ENCODE measurements at places on chromosomes 5 and 9.

GRCh38 chr5:169922474-169922873 lies 57.8 kb downstream of the INSYN2B start:
- DNase-seq = no peak
- H3K27me3 ChIP-seq = no peaks in the 10 kb centered on the region
- no peak overlapping the region for H3K27ac ChIP-seq
- H3K4me1 ChIP-seq = no peaks in the 10 kb centered on the region
- H3K36me3 ChIP-seq = peaks cover 14% of the 10 kb centered on the region

DNA sequence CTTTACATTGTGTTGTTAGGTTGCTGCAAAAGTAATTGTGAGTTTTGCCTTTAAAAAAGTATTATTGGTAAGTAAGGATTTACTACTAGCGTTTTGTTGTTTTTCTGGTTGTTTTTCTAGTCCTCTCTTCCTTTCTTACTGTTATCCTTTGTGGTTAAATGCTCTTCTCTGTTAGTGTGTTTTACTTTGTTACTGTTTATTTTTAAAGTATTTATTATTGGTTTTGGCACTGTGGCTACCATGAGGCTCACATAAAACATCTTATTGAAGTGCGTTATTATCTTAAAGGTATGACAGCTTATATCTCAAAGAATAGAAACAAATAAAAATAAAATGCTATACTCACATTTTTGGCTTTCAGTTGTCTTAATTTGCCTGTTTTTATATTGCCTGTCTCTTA lies 17.6 kb downstream of the DMXL1 start:
- no peaks in the 10 kb centered on the region for H3K27me3 ChIP-seq
- H3K36me3 ChIP-seq = peaks cover 4% of the 10 kb centered on the region
- no peak for DNase-seq
- no peak overlapping the region for H3K4me3 ChIP-seq
- H3K4me1 ChIP-seq = peaks cover 5% of the 10 kb centered on the region

GRCh38 chr5:125874717-125875116 lies 548.5 kb upstream of the GRAMD2B start:
- H3K36me3 ChIP-seq = no peaks in the 10 kb centered on the region
- H3K27me3 ChIP-seq = no peaks in the 10 kb centered on the region
- no peak overlapping the region for H3K27ac ChIP-seq
- DNase-seq = no peak
- H3K4me1 ChIP-seq = no peaks in the 10 kb centered on the region

DNA sequence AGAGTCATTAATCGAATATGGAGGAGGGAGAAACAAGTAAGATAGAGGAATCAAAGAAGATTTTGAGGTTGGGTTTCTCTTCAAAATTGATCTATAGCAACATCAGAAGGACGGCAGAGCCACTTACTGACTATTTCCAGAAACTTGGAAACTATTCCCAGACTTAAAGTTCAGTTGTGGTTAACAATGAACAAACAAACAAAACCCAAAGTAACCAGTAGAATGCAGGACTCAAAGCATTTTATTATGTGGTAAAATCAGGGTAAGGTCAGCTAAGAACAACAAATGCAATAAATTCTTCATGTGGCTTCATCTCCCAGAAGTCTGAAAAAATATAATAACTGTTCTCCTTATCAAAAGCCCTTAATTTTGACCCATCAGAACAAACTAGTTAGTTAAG lies 54.9 kb upstream of the OSMR start:
- H3K27me3 ChIP-seq = no peaks in the 10 kb centered on the region
- no peak overlapping the region for H3K27ac ChIP-seq
- no peak overlapping the region for H3K4me3 ChIP-seq
- no peak for DNase-seq
- no peaks in the 10 kb centered on the region for H3K4me1 ChIP-seq

DNA sequence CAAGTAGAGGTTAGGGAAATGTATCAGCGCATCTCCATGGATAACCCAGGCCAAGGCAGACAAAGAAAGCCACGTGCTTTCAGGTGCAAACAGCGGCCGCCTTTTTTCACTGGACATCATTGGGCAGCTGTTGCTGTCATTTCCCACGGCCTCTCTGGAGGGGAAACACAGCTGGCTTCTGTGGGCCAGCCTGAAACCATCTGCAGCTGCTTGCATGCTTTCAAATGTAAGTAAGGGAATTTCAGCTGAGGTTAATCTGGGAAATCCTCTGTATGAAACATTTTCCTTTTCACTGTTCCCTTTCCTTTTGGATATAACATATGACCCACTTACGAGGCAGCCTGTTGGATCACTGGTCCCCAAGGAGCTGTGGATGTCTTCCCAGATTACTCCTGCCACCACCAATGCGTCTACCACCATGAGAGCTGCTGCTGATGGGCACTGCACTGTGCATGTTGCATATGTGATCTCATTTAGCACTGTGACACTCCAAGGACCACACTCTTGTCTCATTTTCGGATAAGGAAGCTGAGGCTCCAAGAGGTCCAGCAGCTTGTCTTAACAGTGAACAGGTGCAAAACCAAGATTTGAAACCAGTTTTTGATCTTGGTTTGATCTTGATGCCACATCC lies 106.3 kb downstream of the C9orf152 start:
- H3K27ac ChIP-seq = no peak overlapping the region
- H3K4me3 ChIP-seq = no peak overlapping the region
- H3K4me1 ChIP-seq = no peaks in the 10 kb centered on the region
- no peak for DNase-seq
- peaks cover 26% of the 10 kb centered on the region for H3K36me3 ChIP-seq
- no peaks in the 10 kb centered on the region for H3K27me3 ChIP-seq

- no peaks in the 10 kb centered on the region for H3K27me3 ChIP-seq
- H3K4me1 ChIP-seq = peaks cover 50% of the 10 kb centered on the region
- H3K27ac ChIP-seq = peak overlapping the region; percentile 83
- H3K4me3 ChIP-seq = peak overlapping the region; percentile 97
- peak; percentile 36 for DNase-seq
These were observed 943 bp downstream of the STING1 start for GRCh38 chr5:139481580-139482049.

DNA sequence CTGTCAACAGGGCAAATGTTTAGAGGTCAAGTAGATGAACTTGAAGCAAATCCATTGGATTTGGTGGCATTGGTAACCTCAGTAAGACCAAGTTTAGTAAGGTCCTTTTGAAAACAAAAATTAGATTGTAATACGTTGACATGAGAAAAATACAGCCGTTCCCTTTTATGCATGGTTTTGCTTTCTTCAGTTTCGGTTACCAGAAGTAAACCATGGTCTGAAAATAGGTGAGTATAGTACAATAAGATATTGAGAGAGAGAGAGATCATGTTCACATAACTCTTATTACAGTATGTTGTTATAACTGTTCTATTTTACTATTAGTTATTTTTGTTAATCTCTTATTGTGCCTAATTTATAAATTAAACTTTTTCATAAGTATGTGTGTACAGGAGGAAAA lies 156.6 kb upstream of the SLC12A2 start:
- DNase-seq = no peak
- H3K4me1 ChIP-seq = no peaks in the 10 kb centered on the region
- no peak overlapping the region for H3K4me3 ChIP-seq
- no peaks in the 10 kb centered on the region for H3K36me3 ChIP-seq

DNA sequence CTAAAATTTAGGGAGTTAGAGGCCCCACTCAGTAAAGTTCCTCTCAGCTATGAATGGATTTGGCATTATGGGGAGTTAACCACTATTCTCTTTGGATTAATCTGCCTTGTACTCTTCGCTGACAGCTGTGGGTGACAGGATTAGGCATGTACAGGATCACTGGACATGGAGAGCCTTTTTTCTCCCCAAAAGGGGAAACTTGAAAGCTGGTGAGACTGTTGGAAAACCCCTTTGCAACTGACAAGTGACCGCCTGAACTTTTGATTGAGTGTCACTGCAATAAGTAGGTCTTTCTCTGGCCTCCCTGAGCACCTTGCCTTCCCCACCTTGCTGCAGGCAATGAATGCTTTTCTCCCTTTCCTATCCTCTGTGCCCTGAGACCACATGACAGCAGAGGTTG lies 68.3 kb downstream of the ERP44 start:
- no peaks in the 10 kb centered on the region for H3K27me3 ChIP-seq
- no peak overlapping the region for H3K27ac ChIP-seq
- H3K4me1 ChIP-seq = peaks cover 10% of the 10 kb centered on the region
- H3K36me3 ChIP-seq = peaks cover 11% of the 10 kb centered on the region

GRCh38 chr5:176784218-176785165 lies 25.9 kb upstream of the UNC5A start:
- no peaks in the 10 kb centered on the region for H3K36me3 ChIP-seq
- H3K4me3 ChIP-seq = no peak overlapping the region

GRCh38 chr5:158039911-158040347 lies 181.0 kb upstream of the CLINT1 start:
- no peak overlapping the region for H3K4me3 ChIP-seq
- no peaks in the 10 kb centered on the region for H3K36me3 ChIP-seq
- DNase-seq = no peak
- H3K27ac ChIP-seq = no peak overlapping the region
- H3K27me3 ChIP-seq = no peaks in the 10 kb centered on the region

DNA sequence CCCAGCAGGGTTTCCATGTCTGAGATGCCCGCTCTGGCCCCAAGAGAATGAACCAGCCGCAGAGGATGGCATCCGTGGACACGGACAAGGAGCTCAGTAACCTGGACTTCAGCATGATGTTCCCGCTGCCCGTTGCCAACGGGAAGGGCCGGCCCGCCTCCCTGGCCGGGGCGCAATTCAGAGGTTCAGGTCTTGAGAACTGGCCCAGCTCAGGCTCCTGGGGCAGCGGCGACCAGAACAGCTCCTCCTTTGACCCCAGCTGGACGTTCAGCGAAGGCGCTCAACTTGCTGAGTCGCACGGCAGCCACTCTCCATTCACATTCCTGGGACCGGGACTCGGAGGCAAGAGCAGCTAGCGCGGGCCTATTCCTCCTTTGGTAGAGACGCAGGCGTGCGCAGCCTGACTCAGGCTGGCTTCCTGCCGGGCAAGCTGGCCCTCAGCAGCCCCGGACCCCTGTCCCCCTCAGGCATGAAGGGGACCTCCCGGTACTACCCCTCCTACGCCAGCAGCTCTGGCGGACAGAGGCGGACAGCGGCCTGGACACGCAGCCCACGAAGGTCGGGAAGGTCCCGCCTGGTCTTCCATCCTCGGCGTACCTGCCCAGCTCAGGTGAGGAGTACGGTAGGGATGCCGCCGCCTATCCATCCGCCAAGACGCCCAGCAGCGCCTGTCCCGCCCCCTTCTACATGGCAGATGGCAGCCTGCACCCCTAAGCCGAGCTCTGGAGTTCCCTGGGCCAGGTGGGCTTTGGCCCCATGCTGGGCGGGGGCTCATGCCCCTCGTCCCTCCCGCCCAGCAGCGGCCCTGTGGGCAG lies 74.4 kb downstream of the INSL6 start:
- DNase-seq = no peak
- no peaks in the 10 kb centered on the region for H3K27me3 ChIP-seq

DNA sequence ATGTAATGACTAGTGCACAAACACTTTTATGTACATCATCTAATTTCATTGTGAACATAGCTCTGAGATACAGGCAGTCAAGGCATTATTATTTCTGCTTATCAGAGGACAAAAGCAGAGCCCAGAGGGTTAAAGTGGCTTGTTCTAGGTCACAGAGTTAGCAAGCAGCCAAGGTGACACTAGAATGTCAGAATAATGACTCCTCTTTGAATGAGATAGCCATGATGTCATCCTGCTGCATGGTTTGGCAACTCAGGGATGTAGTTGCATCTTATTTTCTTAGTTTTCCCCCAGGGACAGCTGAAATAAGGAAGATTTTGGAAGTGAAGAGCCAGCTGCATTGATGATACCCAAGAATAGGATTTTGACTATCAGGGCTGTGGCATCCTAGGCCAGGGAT lies 54.4 kb downstream of the KCNV2 start:
- no peaks in the 10 kb centered on the region for H3K27me3 ChIP-seq
- no peak for DNase-seq
- no peaks in the 10 kb centered on the region for H3K4me1 ChIP-seq
- no peak overlapping the region for H3K27ac ChIP-seq
- H3K4me3 ChIP-seq = no peak overlapping the region

DNA sequence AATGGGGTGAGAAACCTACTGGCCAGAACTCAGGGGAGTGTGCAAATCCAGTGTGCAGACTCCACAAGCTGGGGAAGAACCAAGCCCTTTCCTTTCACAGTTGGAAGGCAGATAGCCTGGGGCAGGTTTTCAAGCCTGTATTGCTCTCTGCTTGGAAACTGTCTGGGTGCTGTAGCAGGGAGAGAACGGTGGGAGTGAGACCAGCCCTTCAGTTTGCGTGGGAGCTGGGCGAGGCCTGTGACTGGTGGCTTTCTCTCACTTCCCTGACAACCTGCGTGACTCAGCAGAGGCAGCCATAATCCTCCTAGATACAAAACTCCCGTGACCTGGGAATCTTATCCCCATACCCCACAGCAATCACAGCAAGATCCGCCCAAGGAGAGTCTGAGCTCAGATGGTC lies 44.9 kb upstream of the SNCAIP start:
- no peaks in the 10 kb centered on the region for H3K27me3 ChIP-seq
- no peaks in the 10 kb centered on the region for H3K4me1 ChIP-seq
- no peak overlapping the region for H3K4me3 ChIP-seq
- no peak overlapping the region for H3K27ac ChIP-seq

GRCh38 chr9:2199999-2200796 lies 185.1 kb downstream of the SMARCA2 start:
- H3K4me1 ChIP-seq = no peaks in the 10 kb centered on the region
- H3K4me3 ChIP-seq = no peak overlapping the region
- H3K36me3 ChIP-seq = peaks cover 29% of the 10 kb centered on the region
- no peak for DNase-seq
- no peaks in the 10 kb centered on the region for H3K27me3 ChIP-seq

- DNase-seq = no peak
- no peaks in the 10 kb centered on the region for H3K27me3 ChIP-seq
- no peaks in the 10 kb centered on the region for H3K36me3 ChIP-seq
- H3K4me1 ChIP-seq = no peaks in the 10 kb centered on the region
These were observed 256.6 kb downstream of the FANCC start for GRCh38 chr9:95060916-95061315.

DNA sequence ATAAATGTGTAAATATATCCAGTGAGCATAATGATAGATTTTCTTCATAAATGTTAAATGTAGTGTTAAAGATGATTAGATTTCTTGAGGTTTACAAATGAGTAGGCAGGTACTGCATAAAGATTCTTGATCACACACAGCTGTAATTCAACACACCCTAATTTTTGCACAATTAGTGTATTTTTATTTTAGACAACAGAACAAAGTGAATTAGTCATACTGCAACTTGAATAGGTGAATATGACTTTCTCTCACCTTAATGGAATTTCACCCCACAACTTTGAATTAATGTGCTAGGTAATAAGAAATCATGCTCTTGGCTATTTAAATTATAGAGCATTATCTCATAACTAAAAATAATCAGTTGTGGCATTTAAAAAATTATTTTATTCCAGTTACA lies 795.7 kb upstream of the ACO1 start:
- H3K27ac ChIP-seq = no peak overlapping the region
- no peak for DNase-seq
- no peaks in the 10 kb centered on the region for H3K27me3 ChIP-seq
- no peaks in the 10 kb centered on the region for H3K36me3 ChIP-seq

Data from CD4-positive, CD25-positive, alpha-beta regulatory T cell (primary cell).